ENCODE measurements at places on chromosomes 5 and 9.

- DNase-seq, result no peak
Measured at GRCh38 chr5:175878544-175879438, 7.4 kb downstream of the CPLX2 start.

GRCh38 chr5:53009816-53010215, 20.7 kb downstream of the ITGA2 start:
- no peak for DNase-seq

- no peak for DNase-seq
Measured at GRCh38 chr5:16812911-16813310, 123.2 kb downstream of the MYO10 start.

GRCh38 chr5:120926471-120926870, 462.4 kb downstream of the PRR16 start:
- no peak for DNase-seq

- no peak for DNase-seq
Measured at GRCh38 chr9:109419531-109419930, 78.6 kb downstream of the PTPN3 start.

All from foreskin melanocyte (primary cell).